Prostate gland (tissue), 2 donors: ENCODE measurements at places on chromosomes 11 and 22. TPM values are rescaled to one million over a fixed set of nuclear protein-coding genes. Genes with fewer than 3 reads are reported as not detected.

- H3K27ac ChIP-seq: no peak overlapping the region
- H3K36me3 ChIP-seq: no peaks in the 10 kb centered on the region
- H3K4me3 ChIP-seq: no peak overlapping the region
- no peaks in the 10 kb centered on the region for H3K27me3 ChIP-seq
- no peak for DNase-seq
Measured at GRCh38 chr11:99781074-99781473, 760.3 kb downstream of the CNTN5 start.

GRCh38 chr11:118687906-118688305, 8.5 kb upstream of the TREH start:
- no peak overlapping the region for H3K4me3 ChIP-seq
- H3K4me1 ChIP-seq: no peaks in the 10 kb centered on the region
- H3K27ac ChIP-seq: no peak overlapping the region
- H3K27me3 ChIP-seq: no peaks in the 10 kb centered on the region
- H3K36me3 ChIP-seq: no peaks in the 10 kb centered on the region
- no peak for DNase-seq

PDE3B gene
- 23.4 TPM for total RNA-seq

- no peak overlapping the region for H3K27ac ChIP-seq
- no peaks in the 10 kb centered on the region for H3K27me3 ChIP-seq
- H3K4me3 ChIP-seq: no peak overlapping the region
- H3K4me1 ChIP-seq: no peaks in the 10 kb centered on the region
Measured at GRCh38 chr11:94178331-94178730, 49.7 kb downstream of the PANX1 start.

NDUFS3 gene
- total RNA-seq: 69.6 TPM

CYP2D6 gene
- total RNA-seq: 5.2 TPM

GRCh38 chr11:113880971-113881370, 5.6 kb upstream of the USP28 start:
- no peaks in the 10 kb centered on the region for H3K36me3 ChIP-seq
- DNase-seq: no peak
- no peaks in the 10 kb centered on the region for H3K4me1 ChIP-seq
- H3K27me3 ChIP-seq: no peaks in the 10 kb centered on the region
- no peak overlapping the region for H3K27ac ChIP-seq
- H3K4me3 ChIP-seq: no peak overlapping the region

DNA sequence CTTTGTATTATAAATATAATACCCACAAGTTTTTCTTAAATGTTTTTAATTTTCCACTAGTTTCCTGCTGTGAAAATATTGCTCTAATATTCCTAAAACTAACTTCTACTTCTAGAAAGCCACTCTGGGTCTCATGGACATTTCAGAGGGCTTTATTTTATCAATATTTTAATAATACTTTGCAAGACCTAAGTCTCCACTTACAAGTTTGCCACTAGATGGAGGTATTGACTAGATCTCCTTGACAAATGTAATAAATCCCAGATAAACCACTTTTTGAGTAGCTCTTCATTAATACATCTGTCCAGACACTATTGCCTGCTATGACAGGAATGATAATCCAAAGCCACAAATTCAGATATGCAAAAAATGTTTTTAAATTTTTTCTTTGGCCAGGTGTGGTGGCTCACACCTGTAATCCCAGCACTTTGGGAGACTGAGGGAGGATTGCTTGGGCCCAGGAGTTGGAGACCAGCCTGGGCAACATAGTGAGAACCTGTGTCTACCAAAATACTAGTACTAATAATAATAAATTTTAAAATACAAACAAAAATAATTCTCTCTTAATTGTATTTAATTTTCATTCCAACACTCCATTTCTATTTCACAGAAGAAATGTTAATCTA, 3.5 kb upstream of the ACAT1 start:
- no peak overlapping the region for H3K4me3 ChIP-seq
- H3K27me3 ChIP-seq: no peaks in the 10 kb centered on the region
- DNase-seq: no peak

- H3K4me3 ChIP-seq: peak within 1 kb of the TSS; percentile 35
- no peak for DNase-seq
- no peak within 1 kb of the TSS for H3K27ac ChIP-seq
- no peaks in the 10 kb centered on the region for H3K27me3 ChIP-seq
- H3K4me1 ChIP-seq: no peaks in the 10 kb centered on the region
Measured at GRCh38 chr22:50600538-50600937, at the start of gene MAPK8IP2. TSS of gene MAPK8IP2 (plus strand) at chr22:50600793. CDS start at chr22:50600819, 26 bp downstream.

DNA sequence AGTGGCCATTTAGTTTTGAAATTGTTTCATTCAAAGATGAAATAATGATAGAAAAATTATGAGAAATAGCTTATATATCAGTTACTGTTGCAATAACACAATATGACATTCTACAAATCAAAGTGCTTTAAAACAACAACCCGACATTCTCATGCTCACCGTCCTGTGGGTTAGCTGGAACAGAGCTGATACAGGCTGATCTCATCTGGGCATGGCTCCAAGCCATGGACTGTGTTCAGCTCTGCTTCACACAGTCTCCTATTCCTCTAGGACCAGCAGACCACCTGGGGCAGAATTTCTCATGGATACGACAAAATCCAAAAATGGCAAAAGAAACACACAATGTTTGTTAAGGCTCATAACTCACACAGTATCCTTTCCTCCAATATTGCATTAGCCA, 178.6 kb downstream of the CNTN5 start:
- no peak overlapping the region for H3K27ac ChIP-seq
- no peaks in the 10 kb centered on the region for H3K4me1 ChIP-seq
- no peak for DNase-seq
- no peaks in the 10 kb centered on the region for H3K27me3 ChIP-seq
- H3K4me3 ChIP-seq: no peak overlapping the region

- no peaks in the 10 kb centered on the region for H3K27me3 ChIP-seq
- H3K4me3 ChIP-seq: no peak overlapping the region
- H3K36me3 ChIP-seq: no peaks in the 10 kb centered on the region
- no peak overlapping the region for H3K27ac ChIP-seq
Measured at GRCh38 chr22:40451210-40451609, 80.8 kb downstream of the SGSM3 start.

YPEL4 gene
- total RNA-seq: 3.6 TPM

- H3K4me3 ChIP-seq: no peak overlapping the region
- H3K36me3 ChIP-seq: no peaks in the 10 kb centered on the region
- H3K4me1 ChIP-seq: no peaks in the 10 kb centered on the region
- DNase-seq: no peak
Measured at GRCh38 chr11:17469998-17470397, 6.6 kb downstream of the ABCC8 start.

DNA sequence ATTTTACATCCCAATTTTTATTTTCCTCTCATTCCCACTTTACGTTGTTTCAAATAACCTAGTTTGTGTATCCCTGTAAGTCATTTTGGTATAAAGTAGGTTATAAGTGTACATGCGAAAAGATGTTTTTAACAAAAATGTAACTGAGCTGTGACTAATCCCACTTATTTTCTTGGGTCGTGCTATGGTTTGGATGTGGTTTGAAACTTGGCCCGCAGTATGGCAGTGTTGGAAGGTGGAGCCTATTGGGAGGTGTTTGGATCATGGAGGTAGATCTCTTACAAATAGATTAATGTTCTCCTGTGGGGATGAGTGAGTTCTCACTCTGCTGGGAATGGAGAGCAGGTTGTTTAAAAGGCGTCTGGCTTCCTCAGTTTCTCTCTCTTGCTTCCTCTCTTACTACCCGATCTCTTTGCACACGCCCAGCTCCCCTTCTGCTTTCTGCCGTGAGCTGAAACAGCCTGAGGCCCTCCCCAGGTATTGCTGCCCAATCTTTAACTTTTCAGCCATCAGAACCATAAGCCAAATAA, 7.2 kb downstream of the RPL27A start:
- H3K4me3 ChIP-seq: no peak overlapping the region
- no peaks in the 10 kb centered on the region for H3K4me1 ChIP-seq
- peaks cover 19% of the 10 kb centered on the region for H3K36me3 ChIP-seq
- H3K27ac ChIP-seq: no peak overlapping the region
- H3K27me3 ChIP-seq: no peaks in the 10 kb centered on the region
- no peak for DNase-seq
